Kidney glomerular epithelial cell (primary cell): ENCODE measurements at places on chromosomes 7 and 10.

GRCh38 chr10:59857049-59857448 lies 49.3 kb downstream of the CCDC6 start:
- DNase-seq = no peak

GRCh38 chr10:60739558-60739957 lies 38.7 kb upstream of the CDK1 start:
- no peak for DNase-seq

DNA sequence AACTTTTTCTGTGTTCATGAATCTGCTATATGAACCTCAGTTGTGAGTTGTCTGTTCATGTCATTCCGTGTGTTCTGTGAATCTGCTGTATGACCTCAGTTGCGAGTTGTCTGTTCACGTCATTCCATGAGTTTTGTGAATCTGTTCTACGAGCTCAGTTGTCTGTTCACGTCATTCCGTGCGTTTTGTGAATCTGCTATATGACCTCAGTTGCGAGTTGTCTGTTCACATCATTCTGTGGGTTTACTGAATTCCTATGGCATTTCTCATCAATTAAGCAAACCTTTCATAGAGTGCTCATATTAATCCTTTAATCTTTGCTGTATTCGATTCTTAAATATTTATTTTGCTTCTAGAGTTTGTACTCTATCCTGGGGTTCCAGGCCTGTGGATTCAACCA lies 150.6 kb downstream of the DIP2C start:
- no peak for DNase-seq

DNA sequence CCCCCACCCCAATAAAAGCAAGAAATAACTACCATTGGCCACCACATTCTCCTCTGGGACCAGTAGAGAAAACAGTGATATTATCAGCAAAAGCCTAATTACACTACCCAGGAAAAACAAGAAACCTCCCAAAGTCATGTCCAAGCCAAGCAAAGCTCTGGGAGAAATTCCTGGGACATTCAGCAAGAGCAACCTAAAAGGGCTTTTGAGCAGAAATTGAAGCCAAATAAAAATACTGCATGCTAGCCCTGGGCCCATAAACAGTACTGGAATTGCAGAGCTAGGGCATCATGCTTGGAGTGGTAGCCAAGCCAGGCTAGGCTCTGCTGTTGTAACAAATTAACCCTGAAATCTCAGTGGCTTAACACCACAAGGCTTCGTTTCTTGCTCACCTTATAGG lies 347.9 kb downstream of the LRMDA start:
- DNase-seq = no peak

- DNase-seq = no peak
Measured at GRCh38 chr7:116733924-116734580, 62.1 kb downstream of the MET start.
